ENCODE measurements at places on chromosomes 16 and 17.

DNA sequence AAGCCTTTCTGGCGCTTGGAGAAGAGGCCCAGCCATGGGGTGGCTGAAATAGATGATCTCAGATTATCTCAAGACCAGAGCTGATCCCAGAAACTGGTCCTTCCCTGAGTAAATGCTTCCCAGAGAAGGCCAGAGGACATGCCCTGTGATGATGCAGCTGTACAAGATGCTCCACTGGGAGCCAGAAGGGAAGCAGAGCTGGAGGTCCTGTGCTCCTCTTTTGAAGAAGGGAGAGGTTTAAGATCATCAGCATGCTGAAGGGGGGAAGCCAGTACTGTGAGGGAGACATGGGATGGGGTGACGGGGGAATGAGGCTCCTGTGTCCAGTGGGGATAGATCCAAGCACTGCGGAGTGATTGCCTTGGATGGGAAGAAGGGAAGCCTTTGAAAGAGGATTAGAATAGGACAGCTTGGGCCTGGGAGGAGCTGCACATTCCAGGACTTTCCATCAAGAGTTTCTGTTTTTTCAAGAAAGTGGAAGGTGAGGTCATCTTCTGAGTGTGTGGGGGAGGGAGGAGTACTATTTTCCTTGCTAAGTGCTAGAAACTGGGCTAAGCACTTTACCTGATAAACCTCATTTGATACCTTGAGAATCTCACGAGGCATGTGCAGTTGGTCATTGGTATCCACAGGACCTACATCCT, 16.4 kb upstream of the ALOX15B start:
- no peak for DNase-seq

DNA sequence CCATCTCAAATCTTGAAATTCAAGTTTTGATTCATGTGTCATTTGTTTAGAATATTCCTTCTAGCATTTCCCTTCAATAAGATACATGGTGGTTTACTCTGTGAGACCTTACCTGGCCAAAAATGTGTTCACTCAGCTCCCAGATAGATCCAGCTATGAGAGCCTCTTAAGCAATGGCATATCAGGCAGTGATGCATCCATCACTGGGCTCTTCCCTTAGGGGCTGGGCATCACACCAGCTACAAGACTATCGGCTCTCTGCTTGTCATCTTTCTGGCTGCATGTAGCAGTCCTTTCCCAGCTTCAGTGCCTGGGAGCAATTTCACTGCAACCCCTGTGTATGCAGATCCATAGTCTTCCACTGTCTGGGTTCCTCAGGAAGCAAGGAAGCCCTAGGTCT, 40.6 kb downstream of the GOSR1 start:
- no peak for DNase-seq

DNA sequence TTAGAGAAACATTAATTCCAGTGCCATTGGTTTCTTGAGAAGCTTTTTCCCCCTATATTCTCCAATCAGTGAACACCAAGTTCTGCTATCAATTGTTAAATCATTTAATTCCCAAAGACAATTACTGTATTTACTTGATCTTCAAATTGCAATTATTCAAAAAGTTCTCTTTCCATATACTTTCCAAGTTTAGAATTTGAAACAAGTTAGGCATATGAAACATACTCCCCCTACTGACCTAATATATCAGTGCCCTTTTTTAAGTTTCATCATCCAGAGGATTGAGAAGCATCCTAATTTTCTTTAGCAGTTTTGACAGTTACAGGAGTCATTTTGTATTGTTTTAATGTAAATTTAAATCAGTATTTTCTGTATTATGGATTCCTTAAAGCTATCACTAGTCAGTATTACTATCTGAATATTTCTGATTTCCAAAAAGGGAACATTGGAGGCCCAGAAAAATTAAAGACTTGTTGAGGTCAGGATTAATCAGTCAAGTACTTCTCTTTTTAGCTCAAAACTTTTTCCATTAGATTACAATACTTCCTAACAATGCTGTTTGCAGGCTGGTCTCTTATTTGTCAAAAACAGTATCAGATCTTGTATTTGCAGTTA, 16.3 kb downstream of the MEIOC start:
- DNase-seq = peak; percentile 32

DNA sequence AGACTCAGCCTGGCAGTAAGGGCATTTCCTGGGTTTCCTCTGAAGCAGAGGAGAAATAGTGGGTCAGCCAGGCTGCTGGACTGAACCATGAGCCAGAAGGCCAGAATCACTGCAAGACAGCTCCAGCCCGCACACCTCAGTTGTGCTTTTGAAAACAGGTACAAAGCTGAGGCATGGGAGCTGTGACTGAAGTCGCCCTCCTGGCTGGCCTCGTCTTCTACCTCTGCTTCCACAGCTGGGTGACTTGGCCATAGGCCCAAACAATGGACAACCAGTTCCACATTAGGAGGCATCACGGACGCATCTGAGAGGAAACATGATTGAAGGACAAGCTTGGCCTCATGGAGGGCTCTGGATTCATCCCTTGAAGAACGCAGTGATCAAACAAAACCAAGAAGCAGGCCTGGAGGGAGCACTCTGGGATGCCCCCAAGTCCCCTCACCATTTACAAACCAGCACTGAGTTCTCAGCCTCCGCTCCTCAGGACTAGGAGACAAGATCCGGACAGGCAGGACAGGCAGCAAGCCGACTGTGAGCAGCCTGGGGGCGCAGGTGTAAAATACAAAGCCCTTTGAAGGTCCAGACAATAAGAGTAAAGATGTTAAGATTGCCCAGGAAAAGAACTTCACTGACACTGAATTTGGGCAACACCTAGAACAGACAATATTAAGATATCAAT, 68.7 kb downstream of the N4BP1 start:
- no peak for DNase-seq

DNA sequence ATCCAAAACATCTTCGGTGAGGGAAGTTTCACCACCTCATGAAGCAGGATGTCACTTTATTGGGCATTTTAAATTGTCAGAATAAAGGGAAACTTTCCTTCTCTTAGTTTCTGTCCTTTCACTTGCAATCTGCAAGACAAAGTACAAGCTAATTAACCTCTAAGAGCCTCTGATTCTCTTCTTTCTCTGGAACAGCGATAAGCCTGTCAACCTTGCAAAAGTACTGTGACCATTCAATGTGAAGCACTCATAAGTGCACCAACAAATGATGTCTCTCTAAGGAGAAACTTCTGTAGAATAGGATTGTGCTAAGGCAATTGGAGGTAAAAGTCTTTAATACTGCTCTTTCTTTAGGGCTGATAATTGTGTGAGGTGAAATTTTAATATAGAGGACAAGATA, 1622.3 kb downstream of the CDH8 start:
- no peak for DNase-seq

- DNase-seq = peak; percentile 79
Measured at GRCh38 chr16:24748242-24748641, 18.8 kb downstream of the TNRC6A start.

GRCh38 chr17:63285551-63285950, 160.6 kb downstream of the CYB561 start:
- DNase-seq = no peak

Measured in RWPE1 (cell line).